Mesothelial cell of epicardium (in vitro differentiated cells): ENCODE measurements at places on chromosomes 4 and X.

GRCh38 chrX:19350941-19351384 is 7.2 kb downstream of the PDHA1 start:
- H3K27ac ChIP-seq, result no peak overlapping the region
- H3K4me1 ChIP-seq, result no peaks in the 10 kb centered on the region
- H3K4me3 ChIP-seq, result no peak overlapping the region
- peaks cover 11% of the 10 kb centered on the region for H3K36me3 ChIP-seq
- DNase-seq, result no peak
- H3K27me3 ChIP-seq, result no peaks in the 10 kb centered on the region

GRCh38 chr4:147916351-147916750 is 184.5 kb downstream of the ARHGAP10 start:
- DNase-seq, result no peak
- peaks cover 10% of the 10 kb centered on the region for H3K36me3 ChIP-seq
- H3K4me1 ChIP-seq, result no peaks in the 10 kb centered on the region
- H3K4me3 ChIP-seq, result no peak overlapping the region

DNA sequence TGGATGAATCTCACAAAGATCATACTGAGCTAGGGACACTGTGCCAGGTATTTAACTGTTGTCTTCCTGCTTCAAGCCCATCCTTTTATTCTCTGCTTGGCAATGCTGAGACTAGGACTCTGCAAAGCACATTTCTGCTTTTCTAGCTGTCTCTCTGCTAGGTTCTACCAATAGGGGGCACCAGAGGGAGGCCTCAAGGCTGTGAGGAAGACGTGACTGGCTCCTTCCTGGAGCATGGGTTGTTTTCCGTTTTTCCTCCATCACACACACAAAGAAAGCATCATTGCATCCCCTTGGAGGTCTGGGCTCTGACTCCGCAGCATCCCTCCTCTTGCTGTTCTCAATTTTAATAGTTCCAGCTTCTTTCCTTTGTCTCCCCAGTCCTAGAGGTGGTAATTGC is 10.9 kb upstream of the DCTD start:
- H3K4me1 ChIP-seq, result peaks cover 33% of the 10 kb centered on the region
- H3K4me3 ChIP-seq, result no peak overlapping the region
- no peak for DNase-seq
- H3K27ac ChIP-seq, result no peak overlapping the region

DNA sequence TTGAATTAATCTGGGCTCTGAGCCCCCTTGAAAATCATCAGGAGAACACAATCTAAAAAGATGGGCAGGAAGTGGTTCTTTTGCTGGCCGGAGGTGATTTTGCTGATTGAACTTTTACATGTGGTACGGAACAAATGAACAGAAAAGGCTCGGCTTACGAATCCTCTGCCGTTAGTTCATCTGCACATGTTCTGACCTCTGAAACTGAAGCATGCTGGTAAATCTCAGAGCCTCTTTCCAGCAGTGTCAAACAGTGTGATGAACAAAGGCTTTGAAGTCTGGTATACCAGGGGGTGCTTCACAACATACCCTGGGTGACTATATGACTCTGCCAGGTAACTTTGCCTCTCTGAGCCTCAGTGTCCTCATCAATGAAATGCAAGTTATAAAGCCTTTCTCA is 194.2 kb upstream of the C1QTNF7 start:
- no peaks in the 10 kb centered on the region for H3K36me3 ChIP-seq
- no peak for DNase-seq
- H3K4me1 ChIP-seq, result peaks cover 28% of the 10 kb centered on the region
- H3K27me3 ChIP-seq, result no peaks in the 10 kb centered on the region
- no peak overlapping the region for H3K4me3 ChIP-seq

- H3K4me3 ChIP-seq, result no peak overlapping the region
- DNase-seq, result no peak
- H3K36me3 ChIP-seq, result no peaks in the 10 kb centered on the region
- H3K27me3 ChIP-seq, result peaks cover 15% of the 10 kb centered on the region
- H3K27ac ChIP-seq, result no peak overlapping the region
Measured at GRCh38 chr4:24282446-24282845, 301.9 kb downstream of the DHX15 start.
